Esophagus squamous epithelium (tissue), 5 donors: ENCODE measurements at places on chromosomes 6 and 20.
A peak's percentile ranks its signal among the peaks of the same experiment; 100 is the strongest.

GRCh38 chr20:37615340-37616109 is 78.3 kb upstream of the CTNNBL1 start:
- no peak for DNase-seq
- no peaks in the 10 kb centered on the region for H3K36me3 ChIP-seq
- no peaks in the 10 kb centered on the region for H3K4me1 ChIP-seq

DNA sequence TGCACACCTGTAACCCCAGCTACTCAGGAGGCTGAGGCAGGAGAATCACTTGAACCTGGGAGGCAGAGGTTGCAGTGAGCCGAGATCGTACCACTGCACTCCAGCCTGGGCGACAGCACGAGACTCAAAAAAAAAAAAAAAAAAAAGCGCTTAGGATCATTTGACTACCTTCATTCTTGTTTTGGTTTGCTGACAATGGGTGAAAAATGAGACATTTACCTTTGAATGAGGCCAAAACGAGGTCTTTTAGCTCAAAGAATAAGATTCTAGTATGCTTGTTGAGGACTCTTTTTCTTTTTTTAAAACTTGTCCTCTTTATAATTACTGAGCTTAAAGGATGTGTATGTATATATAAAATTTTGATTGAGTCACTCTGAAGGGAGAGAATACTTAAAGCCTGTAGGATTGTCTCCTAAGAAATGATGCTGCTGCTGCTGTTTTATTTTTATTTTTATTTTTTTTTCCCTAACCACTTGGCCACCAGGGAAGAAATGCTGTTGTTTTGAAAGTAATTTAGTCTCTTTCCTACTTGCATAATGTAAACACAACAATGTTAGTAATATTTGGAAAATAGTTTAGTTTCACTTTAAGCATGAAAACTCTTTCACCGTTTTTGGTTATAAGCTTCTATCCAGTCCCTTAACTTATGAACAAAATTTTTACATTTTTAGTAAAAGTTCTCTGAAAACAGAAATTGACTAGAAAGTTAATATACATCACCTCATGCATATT is 7.9 kb downstream of the UBR2 start:
- peaks cover 5% of the 10 kb centered on the region for H3K36me3 ChIP-seq
- H3K4me1 ChIP-seq: peaks cover 5% of the 10 kb centered on the region
- no peak overlapping the region for H3K4me3 ChIP-seq
- no peak for DNase-seq

- no peaks in the 10 kb centered on the region for H3K36me3 ChIP-seq
- no peaks in the 10 kb centered on the region for H3K27me3 ChIP-seq
- H3K27ac ChIP-seq: no peak overlapping the region
- H3K4me3 ChIP-seq: no peak overlapping the region
- H3K4me1 ChIP-seq: no peaks in the 10 kb centered on the region
- no peak for DNase-seq
These were observed 78.3 kb upstream of the SRSF6 start for GRCh38 chr20:43379239-43379917.

DNA sequence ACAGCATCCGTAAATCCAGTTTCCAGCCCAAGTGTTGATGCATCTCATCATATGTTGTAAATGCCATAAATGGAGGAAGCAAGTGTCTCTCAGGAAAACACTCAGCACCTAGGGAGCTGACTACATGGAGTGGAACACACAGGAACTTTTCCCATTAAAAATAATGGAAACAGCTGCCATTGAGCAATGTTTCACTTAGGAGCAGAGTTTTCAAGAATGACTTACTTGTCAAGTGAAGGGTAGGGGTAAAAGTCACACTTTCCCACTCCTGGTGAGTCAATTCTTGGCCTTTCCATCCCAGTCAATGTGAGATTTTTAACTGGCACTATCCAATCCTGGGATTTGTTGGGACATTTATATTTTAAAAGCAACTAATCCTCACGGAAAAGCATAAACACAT is 119.4 kb upstream of the ASF1A start:
- H3K27ac ChIP-seq: no peak overlapping the region
- no peaks in the 10 kb centered on the region for H3K36me3 ChIP-seq

DNA sequence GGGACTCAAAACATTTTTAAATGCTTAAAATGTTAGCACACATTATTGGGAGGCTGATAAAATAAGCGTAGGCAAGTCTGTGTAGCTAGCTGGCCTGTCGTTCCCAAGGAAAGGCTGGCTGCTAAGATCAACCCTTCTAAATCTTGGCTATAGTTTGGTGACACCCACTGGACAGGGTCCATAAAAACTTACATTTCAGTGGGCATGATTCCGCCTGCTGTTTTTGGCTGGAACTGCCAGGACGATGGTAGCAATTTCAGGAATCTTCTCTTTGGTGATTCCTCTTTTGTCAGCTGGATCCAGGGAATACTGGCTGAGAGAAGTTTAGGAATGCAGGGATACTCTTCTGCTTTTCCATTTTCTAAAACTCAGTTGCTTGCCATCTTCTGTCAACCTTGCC is 162.2 kb downstream of the NKAIN2 start:
- no peak overlapping the region for H3K4me3 ChIP-seq
- peaks cover 4% of the 10 kb centered on the region for H3K4me1 ChIP-seq
- no peaks in the 10 kb centered on the region for H3K36me3 ChIP-seq
- no peaks in the 10 kb centered on the region for H3K27me3 ChIP-seq

DNA sequence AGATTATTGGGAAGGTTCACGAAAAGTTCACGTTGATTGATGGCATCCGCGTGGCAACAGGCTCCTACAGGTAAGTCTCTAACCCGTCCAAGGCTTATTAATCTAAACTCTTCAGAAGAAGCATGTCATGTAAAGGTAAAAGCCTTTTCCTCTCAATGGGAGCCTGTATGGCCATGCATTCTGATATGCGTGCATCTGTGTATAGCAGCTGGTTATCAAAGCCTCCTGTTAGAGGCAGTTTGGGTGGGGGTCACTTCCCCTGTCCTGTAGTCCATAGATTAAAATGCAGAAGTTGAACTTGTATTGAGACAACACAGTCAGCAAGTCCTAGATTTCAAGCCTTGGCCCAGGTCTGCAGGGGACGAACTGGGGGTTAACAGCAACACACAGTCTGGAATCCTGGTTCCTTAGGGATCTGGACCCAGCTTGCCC is 14.2 kb upstream of the DHX35 start:
- H3K4me3 ChIP-seq: no peak overlapping the region
- H3K36me3 ChIP-seq: peaks cover 8% of the 10 kb centered on the region
- H3K27ac ChIP-seq: peak overlapping the region; percentile 14
- no peak for DNase-seq
- peaks cover 33% of the 10 kb centered on the region for H3K4me1 ChIP-seq

DNA sequence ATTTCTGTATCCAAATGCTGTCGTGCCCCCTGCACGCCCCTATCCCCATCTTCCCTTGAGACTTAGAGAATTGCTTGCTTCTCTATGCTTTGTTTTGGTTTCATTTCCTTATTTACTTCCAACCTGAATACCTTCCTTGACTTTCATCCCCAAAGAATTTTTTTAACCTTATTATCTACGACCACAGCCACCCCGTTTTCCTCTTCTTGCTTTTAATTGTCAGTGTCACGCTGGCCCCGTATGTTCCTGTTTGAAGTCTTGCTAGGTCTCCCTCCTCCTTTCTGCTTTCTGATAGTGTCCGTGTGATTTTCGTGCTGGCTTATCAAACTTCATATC is 40.1 kb downstream of the RNF217 start:
- no peak for DNase-seq
- H3K4me3 ChIP-seq: no peak overlapping the region
- peaks cover 7% of the 10 kb centered on the region for H3K4me1 ChIP-seq
- H3K27me3 ChIP-seq: no peaks in the 10 kb centered on the region
- no peaks in the 10 kb centered on the region for H3K36me3 ChIP-seq
- H3K27ac ChIP-seq: no peak overlapping the region

GRCh38 chr6:93568169-93568568 is 148.8 kb upstream of the EPHA7 start:
- H3K4me1 ChIP-seq: no peaks in the 10 kb centered on the region
- H3K27me3 ChIP-seq: no peaks in the 10 kb centered on the region
- no peak for DNase-seq
- H3K27ac ChIP-seq: no peak overlapping the region
- no peak overlapping the region for H3K4me3 ChIP-seq

DNA sequence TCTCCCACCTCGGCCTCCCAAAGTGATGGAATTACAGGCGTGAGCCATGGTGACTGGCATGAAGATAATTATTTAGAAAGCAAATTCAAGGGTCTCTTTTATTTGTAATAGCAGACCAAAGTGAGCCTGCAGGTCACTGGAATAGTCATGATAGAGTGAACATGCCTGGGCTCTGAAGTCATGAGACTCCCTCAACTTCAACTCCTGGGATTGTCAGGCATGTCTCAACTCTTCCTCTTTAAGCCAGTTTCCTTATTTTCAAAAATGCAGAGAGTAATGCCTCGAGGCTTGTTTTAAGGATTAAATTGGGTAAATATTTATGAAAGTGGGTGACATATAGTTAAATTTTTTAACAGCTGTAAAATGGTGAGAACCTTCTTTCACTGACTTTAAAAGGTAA is 22.7 kb upstream of the HECA start:
- peak overlapping the region; percentile 63 for H3K27ac ChIP-seq
- no peak for DNase-seq
- no peak overlapping the region for H3K4me3 ChIP-seq
- no peaks in the 10 kb centered on the region for H3K36me3 ChIP-seq

- no peak for DNase-seq
- no peaks in the 10 kb centered on the region for H3K27me3 ChIP-seq
- no peak overlapping the region for H3K4me3 ChIP-seq
- no peaks in the 10 kb centered on the region for H3K36me3 ChIP-seq
- no peak overlapping the region for H3K27ac ChIP-seq
These were observed 1281.6 kb downstream of the HACE1 start for GRCh38 chr6:103578115-103578514.

- no peaks in the 10 kb centered on the region for H3K27me3 ChIP-seq
- peak overlapping the region; percentile 48 for H3K27ac ChIP-seq
- H3K36me3 ChIP-seq: no peaks in the 10 kb centered on the region
These were observed 6.2 kb downstream of the SLC9A8 start for GRCh38 chr20:49818816-49819215.

DNA sequence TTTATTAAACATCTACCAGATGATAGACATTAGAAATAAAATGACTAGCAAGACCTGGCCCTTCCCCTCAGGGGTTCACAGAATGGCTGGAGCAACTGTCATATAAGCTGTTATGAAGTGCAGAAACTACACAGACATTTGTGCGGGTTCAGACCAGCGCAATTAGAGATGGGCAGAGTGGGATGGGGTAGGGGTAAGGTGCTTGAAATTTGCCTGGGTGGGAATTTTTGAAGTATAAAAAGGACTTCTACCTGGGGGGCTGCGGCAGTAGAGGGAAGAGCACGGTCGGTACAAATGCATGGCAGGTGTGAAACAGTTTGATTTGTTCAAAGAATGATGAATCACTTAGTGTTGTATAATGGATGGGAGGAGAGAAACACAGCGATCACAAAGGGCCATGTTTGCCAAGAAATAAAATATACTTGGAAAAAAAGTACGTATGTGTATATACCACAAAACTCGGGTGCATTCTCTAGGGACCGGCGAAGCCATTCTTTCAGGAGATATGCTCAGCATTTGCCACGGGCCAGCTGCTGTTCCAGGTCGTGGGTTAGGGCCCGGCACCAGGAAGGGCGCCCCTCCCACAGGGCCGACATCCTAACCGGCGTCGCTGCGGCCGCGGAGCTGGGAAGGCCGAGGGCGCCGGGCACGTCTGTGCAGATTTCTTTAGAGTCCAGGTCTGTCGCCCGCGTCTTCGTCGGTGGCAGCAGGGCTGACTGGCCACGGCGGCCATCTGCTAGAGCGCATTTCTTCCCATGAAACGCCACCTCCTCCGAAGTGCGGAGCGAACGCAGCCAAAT is 809 bp upstream of the NOL7 start:
- peaks cover 19% of the 10 kb centered on the region for H3K36me3 ChIP-seq
- peaks cover 13% of the 10 kb centered on the region for H3K4me1 ChIP-seq
- peak overlapping the region; percentile 86 for H3K27ac ChIP-seq
- DNase-seq: no peak

DNA sequence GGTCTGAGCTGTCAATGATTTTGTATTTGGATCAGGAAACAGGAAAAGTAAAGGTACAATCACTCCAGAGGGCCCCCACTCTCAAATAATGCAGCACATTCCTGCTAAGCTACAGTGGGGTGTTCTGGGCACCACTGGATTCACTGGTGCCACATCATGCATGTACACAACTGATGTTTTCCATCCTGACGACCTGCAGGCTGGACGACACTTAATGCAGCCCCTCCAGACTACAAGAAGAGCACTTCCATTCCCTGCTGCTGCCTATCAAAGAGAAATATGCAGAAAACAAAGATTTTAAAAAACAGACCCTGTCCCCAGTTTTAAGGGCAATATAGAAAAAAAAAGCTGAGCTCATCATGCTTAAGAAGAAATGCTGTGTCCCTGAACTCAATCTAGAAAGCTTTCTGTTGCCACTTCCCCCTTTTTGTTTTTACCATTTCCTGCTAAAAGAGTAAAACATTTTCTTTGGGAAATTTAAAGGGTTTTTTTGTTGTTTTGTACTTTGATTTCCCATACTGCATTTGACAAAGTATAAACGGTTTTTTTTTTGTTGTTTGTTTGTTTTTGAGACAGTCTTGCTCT is 35.5 kb downstream of the ABHD12 start:
- no peak overlapping the region for H3K27ac ChIP-seq
- DNase-seq: no peak
- H3K36me3 ChIP-seq: no peaks in the 10 kb centered on the region
- no peaks in the 10 kb centered on the region for H3K27me3 ChIP-seq

- no peaks in the 10 kb centered on the region for H3K27me3 ChIP-seq
- H3K4me1 ChIP-seq: no peaks in the 10 kb centered on the region
- no peak overlapping the region for H3K4me3 ChIP-seq
These were observed 354.0 kb upstream of the RGS17 start for GRCh38 chr6:153485072-153485471.

- DNase-seq: no peak
- H3K27me3 ChIP-seq: no peaks in the 10 kb centered on the region
- peaks cover 21% of the 10 kb centered on the region for H3K4me1 ChIP-seq
- peaks cover 9% of the 10 kb centered on the region for H3K36me3 ChIP-seq
- no peak overlapping the region for H3K4me3 ChIP-seq
- peak overlapping the region; percentile 54 for H3K27ac ChIP-seq
These were observed 21.2 kb downstream of the TGM2 start for GRCh38 chr20:38143646-38144554.

DNA sequence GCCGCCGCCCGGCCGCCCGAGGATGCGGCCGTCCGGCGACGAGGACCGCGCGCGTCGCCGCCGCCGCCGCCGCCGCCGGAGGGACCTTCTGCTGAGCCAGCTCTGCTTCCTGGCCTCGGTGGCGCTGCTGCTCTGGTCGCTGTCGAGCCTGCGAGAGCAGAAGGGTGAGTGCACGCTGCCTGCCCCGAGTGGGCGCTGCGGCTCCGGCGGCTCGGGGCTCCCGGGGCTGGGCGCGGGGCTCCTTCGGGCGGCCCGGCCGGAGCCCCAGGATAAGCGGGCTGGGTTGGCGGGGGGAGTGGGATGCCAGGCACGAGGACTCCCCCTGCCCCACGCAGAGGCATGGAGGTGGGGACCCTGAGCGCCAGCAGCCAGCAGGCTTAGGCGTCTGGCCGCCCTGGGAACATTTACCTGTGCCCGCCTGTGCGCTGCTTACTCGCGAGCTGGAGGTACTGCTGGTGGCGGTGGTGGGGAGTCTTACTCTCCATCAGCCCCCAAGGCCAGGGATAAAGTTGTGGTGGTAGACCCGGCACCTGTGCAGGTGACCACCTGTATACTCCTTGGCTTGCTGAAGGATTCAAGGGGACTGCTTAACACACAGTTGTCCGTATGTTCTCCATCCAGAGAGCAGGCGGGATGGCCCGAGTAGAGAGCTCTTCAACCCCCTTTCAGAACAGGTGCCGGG is 520 bp downstream of the SLC24A3 start:
- H3K27me3 ChIP-seq: no peaks in the 10 kb centered on the region
- no peaks in the 10 kb centered on the region for H3K36me3 ChIP-seq
- DNase-seq: no peak
- H3K27ac ChIP-seq: peak overlapping the region; percentile 64

- no peaks in the 10 kb centered on the region for H3K36me3 ChIP-seq
- H3K4me1 ChIP-seq: no peaks in the 10 kb centered on the region
- H3K27ac ChIP-seq: no peak overlapping the region
- H3K27me3 ChIP-seq: no peaks in the 10 kb centered on the region
These were observed 69.1 kb downstream of the GRIK2 start for GRCh38 chr6:101462576-101462975.
